ENCODE measurements at places on chromosomes 7 and 10.

- DNase-seq = no peak
Observed at GRCh38 chr7:141340991-141341390, 210.2 kb upstream of the AGK start.

- DNase-seq = no peak
Observed at GRCh38 chr10:132967540-132967939, 25.2 kb upstream of the CFAP46 start.

- no peak for DNase-seq
Observed at GRCh38 chr7:158779061-158780000, 50.0 kb downstream of the ESYT2 start.

DNA sequence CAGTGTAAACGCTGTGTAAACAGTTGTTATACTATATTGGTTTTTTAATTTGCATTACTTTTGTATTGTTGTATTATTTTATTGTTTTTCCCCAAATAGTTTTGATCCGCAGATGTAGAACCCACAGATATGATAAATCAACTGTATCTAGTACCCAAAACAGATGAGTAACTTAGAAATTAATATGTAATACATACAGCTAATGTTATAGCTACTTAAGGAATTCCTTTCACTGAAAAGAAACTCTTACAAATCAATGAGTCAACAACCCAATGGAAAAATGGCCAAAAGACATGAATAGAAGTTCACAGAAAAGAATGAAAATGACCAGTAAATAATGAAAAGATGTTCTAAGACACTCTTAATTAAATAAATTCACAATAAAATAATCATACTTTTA, 32.3 kb upstream of the ARL4A start:
- no peak for DNase-seq

DNA sequence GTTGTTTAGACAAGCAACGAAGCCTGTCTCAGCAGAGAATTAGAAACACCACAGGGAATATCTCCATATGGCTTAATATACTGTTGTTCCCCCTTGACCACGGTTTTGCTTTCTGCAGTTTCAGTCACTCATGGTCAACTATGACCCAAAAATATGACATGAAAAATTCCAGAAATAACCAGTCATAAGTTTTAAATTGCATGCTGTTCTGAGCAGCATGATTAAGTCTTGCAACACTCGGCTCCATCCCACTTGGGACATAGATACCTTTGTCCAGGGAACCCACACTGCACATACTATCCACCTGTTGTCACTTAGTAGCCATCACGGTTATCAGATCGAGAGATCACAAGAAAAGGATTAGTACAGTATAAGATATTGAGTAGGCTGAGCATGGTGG, 60.7 kb upstream of the FOXK1 start:
- no peak for DNase-seq

DNA sequence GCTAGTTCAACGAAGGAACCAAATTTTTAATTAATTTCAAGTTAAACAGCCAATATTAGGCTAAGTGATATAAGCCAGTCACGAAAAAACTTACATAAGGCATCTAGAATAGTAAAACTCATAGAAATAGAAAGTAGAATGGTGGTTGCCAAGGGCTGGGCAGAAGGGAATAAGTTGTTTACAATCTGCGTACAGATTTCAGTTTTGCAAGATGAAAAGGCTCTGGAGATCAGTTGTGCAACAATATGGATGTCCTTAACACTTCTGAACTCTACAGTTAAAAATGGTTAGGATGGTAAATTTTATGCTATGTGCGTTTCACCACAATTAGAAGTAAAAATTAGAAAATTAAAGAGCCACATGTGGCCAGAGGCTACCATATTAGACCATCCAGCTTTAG, 13.3 kb downstream of the SCRN1 start:
- DNase-seq = no peak

DNA sequence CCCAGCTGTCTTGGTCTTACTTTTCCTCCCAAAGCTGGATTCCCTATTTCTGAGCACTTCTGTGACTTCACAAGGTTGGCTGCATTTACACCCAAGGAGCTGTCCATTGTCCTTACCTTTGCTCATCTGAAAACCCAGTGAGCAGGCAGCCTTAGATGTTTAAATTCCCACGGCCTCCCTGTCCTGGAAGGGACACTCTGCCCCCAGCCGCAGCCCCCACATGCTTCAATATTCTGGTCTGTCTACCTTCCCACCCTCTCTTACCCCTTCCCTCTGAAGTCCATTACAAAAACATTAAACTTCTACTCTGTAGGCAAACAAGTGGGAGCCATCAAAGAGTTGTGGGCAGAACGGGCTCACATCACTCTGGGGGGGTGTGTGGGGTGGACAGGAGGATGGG, 73.8 kb upstream of the EFCAB10 start:
- DNase-seq = no peak

DNA sequence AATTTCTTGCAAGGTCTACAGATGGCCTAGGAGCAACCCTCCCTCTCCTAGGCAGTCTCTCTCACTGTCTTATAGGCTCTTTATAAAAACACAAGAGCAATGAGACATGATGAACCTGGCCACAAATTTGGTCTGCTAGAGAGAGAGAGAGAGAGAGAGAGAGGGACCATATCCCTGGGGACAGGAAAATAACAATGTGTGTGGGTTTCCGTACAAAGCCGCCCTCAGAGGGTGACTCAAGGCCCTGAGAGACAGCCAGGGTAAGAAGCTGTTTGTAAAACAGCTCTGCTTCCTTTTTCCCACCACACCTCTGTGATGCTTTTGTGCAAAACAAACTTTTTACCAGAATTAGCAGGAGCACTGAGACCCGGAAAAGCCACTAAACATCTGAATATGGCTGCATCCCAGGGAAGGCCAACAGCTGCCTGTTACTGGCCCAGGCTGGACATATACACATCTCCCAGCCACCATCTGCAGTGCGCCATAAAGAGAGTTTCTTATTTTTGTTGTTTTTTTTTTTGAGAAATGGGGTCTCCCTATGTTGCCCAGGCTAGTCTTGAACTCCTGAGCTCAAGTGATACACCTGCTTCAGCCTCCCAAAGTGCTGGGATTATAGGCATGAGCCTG, 18.4 kb downstream of the GIMAP5 start:
- no peak for DNase-seq

DNA sequence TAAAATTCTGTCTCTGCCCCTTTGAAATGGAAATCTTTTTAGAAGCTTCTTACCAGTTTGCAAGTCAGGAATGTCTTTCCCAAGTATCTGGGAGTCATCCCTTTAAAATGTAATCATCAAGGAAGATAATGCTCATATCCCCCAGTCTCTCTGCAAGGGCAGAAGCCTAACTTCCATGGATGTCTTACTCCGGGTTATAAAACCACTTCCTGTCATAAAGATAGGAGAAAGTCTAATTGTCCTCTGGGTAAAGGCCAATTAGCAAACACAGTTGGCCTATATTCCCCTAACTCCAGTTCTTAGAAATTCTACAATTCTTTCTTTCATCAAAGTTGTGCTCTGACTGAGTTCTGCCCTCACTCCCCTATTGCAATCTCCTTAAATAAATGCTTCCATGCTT, 1631.5 kb upstream of the LRRTM3 start:
- DNase-seq = no peak

DNA sequence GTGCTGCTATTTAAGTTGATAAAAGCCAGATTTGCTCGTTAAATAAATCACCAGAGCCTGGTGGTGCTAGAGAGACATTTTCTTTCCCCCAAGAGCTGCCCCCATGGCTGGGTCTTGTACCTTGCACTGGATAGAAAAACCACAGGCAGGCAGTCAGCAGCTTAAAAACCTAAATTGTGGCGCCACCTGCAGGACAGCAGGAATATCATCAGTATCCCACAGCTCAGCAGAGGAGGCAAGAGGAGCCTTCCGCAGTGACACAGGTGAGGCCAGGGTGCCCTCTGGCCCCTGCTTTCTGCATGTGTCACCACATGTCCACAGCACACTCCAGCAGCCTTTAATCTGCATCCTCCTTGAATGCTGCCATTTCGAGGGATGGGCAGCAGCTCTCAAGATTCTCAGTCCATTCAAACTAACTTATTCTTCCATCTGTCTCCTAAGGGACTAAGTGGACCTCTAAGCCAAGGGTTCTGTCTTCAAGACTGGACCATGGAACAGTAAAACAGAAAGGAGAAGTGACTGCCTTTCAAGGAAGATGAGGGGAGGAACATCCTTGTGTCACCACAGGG, 4.5 kb upstream of the PLXNA4 start:
- peak; percentile 43 for DNase-seq

DNA sequence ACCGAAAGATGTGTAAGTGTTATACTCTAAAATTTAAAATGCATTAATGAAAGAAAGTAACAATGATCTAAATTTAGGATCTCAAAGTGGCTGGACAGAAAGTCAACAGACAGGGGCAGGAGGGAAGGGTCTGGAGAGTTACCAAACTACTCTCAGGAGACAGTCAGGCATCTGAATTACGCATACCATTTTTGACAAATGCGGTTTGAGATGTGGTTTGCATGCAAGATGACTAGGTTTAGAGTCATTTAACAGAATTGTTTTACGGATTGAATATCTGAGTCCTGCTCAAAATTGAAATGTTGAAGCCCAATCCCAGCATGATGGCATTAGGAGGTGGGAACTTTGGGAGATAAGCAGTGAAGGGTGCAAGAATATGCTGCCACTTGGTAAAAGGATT, 314.1 kb downstream of the WDR11 start:
- DNase-seq = no peak

Measured in GM12892 (cell line).